ENCODE measurements at places on chromosomes 4 and X.

DNA sequence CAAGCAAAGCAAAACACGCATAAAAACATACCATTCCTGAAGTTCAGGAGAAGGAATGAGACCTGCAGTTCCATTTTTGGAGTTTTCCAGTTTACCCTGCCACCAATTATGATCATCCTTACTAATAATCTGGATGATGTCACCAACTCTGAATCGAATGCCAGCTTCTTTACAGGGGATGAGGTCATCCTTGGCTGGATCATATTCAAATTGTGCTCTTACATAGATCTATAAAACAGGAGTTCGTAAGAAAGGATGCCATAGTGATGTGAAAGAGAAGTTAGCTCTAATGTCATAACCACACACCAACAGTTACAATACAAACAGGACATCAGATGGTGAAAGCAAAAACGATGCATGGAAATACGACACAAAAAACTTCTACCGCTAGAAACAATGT is 106.5 kb downstream of the NYX start:
- no peak for DNase-seq

- no peak for DNase-seq
Observed at GRCh38 chr4:75229806-75230570, 284.2 kb downstream of the RCHY1 start.

DNA sequence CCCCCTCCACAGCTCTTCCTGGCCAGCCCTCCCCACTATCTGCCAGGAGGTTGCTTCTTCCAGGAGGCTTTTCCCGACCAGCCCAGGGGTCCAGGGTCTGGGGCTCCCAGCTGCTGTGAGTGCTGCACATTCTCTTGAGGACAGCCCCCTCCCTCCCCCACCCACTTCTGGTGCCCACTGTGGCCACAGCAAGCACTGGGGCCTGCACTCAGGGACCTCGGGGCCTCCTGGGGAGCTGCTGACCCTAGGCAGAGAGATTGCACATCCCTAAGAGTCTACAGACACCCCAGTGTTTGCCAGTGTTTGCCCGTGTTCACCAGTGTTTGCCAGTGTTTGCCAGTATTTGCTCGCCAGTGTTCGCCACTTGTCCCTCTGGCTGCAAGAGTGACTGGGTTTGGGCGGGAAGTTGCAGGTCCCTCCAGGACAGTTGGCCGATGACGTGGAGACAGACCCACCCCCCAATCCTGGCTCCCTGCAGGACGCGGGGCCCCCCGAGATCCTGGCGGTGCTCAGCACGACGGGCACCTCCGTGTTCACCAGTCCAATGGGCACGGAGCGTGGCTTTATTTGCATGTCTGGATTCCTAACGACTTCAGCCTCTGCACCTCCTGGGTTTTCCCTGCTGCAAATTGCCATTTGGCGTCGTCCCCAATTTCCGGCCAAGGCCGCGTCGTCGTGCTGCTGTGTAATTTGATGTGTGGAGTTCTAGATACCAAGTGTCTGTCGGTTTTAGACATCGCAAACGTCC is 87.5 kb upstream of the NKX1-1 start:
- no peak for DNase-seq

- peak; percentile 62 for DNase-seq
Observed at GRCh38 chrX:111352424-111352823, 59.6 kb downstream of the DCX start.

GRCh38 chr4:173463816-173464215 is 64.9 kb upstream of the SCRG1 start:
- DNase-seq = no peak

DNA sequence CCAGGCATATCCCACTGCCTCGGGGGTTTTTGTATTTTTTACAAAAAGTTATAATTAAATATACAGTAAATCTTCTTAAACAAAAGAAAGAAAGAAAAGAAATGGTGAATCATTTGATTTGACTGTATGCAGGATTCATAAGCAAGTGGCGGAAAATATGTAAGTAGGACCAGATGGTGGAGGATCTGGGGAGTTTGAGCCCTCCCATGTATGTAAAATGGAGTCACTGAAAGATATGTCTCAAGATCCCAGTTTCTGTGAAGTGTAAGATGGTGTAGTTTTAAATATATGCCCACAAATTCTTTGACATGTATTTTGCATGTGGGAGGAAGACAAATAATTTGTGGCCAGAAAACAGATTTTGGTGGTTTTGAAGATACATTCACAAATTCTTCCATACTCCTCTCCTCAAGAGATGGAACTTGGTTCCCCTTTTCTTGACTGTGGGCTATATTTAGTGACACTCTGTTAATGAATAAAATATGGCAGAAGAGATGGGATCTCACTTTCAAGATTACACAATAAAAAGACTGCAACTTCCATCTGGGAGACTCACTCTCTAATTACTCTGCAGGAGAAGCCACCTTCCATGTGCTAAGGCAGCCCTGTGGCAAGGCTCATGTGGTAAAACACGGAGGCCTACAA is 133.6 kb upstream of the S100G start:
- DNase-seq = peak; percentile 24

- no peak for DNase-seq
Observed at GRCh38 chrX:44274096-44274495, 69.4 kb downstream of the EFHC2 start.

Data from RPMI7951 (cell line).